ENCODE measurements at places on chromosomes 1 and 21.

DNA sequence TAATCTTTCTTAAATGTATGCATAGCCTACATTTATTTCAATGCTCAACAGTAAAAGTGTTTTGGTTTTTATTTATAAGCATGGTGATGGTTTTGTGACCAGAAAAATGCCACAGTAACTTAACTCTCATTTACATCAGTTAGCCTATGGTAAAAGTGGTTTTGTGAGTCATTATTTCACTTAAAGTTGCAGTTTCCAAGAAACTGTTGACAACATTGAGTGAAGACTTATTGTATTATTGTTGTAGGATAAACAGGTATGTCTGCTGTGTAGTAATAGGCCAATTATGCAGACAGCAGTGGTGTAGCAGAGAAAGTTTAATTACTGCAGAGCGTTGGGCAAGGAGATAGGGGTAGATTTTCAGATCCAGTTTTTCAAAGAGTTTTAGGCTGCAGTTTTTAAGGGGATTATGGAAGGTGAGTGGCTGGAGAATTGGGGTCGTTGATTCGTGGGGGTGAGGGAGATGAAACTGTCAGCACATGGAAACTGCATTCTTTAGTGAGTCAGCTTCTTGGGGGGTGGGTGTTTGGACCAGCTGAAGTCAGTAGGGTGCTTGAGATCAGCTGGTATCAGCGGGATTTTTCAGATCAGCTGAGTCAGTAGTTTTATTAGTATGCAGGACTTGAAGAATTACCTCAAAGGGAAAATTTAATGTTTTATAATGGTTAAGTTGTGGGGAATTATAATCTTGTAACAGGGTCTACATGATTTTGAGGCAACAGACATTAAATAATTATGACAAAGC, 168.7 kb upstream of the FMN2 start:
- DNase-seq: no peak

DNA sequence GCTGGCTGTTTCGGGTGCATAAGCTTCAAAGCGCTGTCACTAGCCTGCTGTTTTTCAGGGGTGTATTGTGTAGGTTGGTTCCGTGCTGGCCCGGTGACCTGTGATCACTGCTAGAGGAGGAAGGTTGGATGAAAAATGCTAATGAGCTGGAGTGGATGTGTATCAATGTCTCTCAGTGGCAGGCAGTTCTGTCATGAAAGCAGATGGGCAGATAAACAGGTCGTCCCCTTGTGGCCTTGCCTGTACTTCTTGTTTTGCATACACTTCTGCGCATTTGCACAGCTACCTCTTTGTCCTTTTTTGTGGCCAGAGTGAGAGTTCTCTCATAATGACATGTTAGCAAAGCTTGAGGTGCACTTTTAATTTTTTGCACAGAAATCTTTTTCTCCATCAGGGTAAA, 2.9 kb downstream of the SELENON start:
- DNase-seq: no peak

- DNase-seq: no peak
These were observed 254.2 kb upstream of the RRP15 start for GRCh38 chr1:218030846-218031245.

GRCh38 chr1:29875557-29876028, 639.3 kb downstream of the PTPRU start:
- no peak for DNase-seq

Data from HS-27A (cell line).